Fibroblast of pulmonary artery (primary cell): ENCODE measurements at places on chromosomes 2 and 18.

GRCh38 chr2:99998651-99999320 lies 143.6 kb downstream of the AFF3 start:
- DNase-seq = no peak

DNA sequence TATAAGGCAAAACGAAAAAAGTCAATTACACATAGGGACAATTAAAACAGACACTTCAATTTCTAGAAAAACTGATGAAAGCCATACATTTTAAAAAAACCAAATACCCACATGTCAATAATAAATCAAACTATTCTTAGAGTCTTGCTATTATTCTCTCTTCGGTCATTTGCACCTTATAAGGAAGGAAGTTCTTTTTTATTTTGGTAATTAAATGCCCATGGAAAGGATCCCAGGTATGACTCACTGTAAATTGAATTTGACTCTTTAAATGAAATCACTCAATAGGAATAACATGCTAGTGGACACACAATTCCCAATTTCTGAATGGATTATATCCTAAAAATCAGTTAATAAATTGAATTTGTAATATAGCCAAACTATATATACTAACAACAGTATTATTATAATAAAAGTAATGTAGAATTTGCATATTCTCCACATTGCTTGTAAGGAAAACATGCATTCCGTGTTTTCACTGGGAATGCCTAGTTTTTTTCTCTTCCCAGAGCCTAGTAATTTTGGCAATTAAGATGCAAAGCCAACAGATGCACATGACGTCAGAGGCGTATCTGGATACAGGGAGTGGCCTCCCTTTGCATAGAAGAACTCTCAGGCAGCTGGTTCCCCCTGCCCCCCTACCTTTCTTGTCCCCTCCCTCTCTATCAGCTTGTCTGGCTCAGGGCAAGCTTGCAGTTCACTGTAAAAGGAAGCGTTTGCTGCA lies 153.5 kb upstream of the PGAP1 start:
- no peak for DNase-seq

DNA sequence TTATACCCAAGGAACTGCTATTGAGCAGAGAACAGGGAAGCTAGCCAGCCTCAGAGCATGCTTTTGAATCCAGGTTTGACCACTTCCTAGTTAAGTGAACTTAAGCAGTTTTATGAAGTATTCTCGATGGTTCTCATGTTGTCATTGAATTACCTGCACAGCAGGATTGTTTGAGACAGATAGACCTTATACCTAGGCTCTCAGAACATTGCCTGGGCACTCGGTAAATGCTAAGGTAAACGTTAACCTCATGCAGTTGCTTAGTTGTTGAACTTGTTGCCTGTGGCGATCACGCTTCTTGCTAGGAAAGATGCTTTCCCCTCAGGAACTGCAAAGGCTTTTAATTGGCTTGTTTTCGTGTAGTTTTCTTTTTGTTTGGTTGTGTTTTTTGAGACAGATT lies 34.0 kb upstream of the CHMP1B start:
- no peak for DNase-seq

DNA sequence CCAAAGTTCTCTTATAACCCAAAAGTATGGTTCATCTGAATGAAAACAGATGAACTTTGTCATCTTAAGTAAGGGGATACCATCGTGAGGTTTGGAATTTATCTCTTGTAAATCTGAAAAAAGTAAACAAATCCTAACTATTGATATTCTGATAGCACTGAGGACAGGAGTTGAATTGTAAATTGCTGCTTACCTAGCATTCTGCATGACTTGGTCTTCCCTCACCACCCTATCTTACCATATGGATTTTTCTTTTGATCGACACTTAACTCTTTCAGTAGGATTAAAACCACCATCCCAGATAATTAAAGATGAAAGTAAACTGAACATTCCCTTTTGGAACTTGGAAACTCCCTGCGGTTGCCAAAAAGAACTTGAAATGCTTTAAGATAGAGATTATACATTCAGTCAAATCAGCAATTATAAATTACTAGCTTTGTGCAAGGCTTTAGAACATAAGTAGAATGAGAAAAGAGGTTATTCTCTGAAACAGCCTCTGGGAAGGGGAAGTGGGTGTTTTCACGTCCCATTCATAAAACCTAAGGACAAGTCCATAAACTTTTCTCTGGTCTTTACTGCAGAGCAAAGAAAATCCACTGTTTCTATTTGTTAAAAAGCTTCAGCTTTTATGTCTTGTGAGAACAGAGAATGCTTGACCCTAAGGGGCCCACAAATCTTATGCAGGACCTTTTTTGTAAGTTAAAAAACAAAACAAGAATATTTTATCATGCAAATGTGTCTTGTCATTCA lies 49.7 kb upstream of the ZNF397 start:
- no peak for DNase-seq

DNA sequence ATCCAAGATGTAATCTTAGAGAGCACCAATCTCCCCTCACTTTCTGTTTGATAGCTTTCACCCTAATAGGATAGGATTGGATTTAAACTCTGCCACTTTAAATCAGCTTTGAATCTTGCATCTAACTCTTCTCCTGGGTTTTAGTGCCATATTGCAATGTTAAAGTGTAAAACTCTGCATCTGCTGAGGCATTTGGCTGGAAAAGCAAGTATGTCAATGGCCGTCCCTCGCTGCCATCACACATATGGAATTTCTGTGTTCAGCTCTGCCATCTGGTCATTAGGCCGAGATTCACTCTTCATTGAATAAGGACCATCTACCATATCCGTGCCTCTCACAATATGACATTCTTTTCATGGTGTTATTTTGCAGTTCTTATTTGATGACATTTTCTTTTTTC lies 728.1 kb upstream of the PIK3C3 start:
- no peak for DNase-seq

DNA sequence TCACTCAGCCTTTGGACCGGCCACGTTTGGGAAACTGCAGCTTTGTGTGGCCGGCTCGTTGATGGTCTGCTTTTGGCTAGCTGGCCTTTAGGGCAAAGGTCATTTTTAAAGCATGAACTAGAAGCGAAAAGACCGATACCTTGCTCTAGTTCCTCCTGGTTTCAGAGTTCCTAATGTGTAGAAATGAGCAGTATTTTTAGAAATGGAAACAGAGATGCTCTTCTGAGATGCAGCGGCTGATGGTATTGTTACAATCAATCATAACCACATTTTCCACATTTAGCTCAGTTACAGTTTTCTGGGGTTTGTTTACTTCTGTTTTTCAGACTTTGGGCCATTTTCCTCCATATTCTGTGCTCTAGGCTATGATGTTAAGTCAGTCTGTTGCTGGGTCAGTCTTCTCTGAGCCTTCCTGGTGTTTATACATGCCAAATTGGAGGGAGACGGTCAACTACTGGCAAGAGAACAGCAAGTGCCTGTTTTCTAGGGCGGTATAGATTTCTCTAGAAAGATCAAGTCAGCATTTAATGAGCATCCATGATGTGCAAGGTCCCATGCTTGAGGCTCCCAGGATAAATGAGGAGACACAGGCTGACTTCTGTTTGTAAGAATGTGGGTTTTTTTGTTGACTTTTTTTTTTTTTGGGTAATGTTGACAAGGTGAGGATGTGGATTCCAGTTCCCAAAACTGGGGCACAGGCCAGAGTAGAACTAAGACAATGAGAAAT lies 28.0 kb downstream of the RNF144A start:
- no peak for DNase-seq
